NCI-H2171 (cell line): ENCODE measurements at places on chromosomes 1 and 21.
A peak's percentile ranks its signal among the peaks of the same experiment; 100 is the strongest.

- DNase-seq: no peak
These were observed 10.4 kb upstream of the PPT1 start for GRCh38 chr1:40107290-40107959.

- no peak for DNase-seq
These were observed 992 bp upstream of the SSX2IP start for GRCh38 chr1:84691122-84691783.

DNA sequence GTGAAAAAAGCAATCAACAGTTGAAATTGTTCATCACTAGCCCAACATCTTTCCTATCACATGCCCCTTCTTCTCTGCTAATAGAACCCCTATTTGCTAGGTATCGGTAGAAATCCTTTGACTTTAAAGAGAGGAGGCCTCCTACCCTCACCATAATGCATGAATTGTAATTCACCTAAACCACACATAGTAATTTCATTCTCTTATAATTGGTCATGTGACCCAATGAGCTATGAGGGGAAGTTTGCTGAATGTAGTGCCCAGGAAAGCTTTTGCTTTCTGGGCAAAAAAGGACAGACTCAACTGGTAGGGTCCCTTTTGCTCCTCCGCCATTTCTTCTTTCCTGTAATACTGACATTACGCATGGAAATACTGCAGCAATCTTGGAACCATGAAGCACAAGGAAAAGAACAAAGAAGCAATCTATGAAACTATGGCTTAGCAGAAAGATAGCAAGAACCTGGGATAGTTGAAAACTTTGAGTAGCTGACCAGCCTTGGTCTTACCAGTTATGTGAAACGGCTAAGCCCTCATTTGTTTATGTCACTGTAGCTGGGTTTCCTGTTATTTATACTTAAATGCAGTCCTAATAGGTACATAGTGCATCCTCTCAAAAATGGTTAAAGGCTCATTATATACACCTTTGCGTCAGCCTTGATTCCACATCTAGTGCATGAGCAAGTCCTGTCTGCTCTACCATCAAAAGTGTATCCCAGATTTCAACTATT lies 10.2 kb upstream of the CHI3L2 start:
- DNase-seq: no peak

GRCh38 chr1:47532921-47533792 lies 95.3 kb downstream of the FOXD2 start:
- peak; percentile 57 for DNase-seq

GRCh38 chr1:15966081-15966955 lies 9.6 kb downstream of the ZBTB17 start:
- no peak for DNase-seq

- no peak for DNase-seq
These were observed 170.9 kb downstream of the COL11A1 start for GRCh38 chr1:102937401-102937800.

DNA sequence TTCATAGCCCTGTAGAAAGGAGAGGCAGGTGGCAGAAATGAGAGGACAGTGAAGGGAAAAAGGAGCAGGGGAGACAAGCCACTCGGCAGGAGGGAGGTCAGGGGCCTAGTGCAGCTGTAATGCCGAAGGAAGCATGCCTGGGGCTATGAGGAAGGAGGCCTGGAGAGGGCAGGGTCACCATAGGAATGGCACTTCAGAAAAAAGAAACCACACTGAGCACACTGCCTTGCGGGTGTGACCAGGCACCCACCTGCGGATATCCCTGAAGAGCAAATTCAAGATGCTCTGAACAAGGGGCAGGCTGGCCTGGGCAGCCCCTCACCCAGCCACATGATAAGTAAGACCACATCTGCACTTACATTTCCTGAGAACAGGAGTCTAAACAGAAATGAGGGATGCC lies 104.7 kb downstream of the JAK1 start:
- DNase-seq: no peak

GRCh38 chr1:174768516-174768915 lies 231.2 kb upstream of the CACYBP start:
- no peak for DNase-seq

DNA sequence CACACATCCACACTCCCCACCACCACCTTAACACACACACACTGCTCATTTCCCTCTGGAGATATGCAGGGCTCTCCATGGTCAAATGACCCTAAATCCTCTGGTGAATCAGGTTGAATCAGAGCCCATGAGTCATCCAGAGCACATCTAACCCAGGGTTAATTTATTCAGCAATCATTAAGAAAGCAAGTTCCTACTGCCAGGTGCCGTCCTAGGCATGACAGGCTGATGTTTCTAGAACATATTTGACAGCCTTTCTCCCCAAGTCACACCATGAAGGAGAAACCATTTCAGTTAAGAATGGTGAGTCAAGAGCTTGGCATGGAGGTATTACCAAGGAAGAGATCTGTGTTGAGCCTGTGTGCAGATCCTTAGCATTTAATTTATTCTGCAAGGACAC lies 194.3 kb upstream of the CAMK1G start:
- DNase-seq: no peak

DNA sequence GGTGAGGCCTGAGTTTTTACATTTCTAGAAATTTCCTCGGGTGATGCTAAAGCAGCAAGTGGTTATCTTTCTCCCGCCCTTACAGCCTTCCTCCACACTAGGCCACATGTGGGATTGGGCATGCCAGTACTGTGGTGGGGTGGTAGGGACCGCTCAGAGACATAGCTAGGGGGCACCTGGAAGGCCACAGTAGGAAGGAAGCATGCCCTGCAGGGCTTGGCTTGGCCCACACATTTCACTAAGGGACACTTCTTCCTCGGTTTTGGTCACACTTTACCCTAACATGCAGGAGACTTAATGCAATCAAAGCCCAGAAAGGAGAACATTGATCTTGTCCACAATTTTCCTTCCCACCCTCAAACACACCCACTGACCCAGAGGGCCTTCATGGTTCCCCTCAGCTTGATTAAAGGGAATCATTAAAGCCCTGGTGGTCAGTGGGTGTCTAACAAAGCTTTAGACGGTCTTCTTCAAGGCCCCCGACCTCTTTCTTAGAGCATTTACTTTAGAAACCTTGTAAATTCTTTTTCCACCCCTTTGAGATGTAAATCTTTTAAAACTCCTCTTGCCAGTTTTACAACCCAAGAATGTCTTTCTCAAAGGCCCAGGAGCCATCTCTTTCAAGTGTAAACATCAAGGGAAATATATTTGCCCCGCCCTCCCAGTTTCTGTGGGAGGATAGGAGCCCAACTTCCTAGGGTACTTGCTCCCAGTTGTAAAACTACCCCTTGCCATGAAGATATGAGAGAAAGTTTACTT lies 246.4 kb upstream of the PTBP2 start:
- DNase-seq: no peak

DNA sequence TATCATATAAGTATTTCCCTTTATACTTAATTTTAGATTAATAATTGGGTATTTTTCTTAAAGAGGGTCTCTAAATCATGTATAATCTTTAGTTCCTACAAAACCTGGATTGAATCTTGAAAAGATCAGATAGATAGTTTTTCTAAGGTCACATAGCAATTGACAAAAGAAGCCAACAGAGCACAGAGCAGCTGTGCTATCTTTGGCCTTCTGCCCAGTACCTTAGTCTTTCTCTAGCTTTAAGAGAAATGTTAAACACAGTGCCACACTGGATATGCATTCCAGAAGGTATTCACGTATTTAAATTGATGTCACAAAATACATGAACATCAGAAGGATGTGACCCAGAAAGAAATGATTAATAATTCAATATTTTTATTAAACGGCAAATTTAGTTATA lies 86.8 kb downstream of the C21orf91 start:
- DNase-seq: peak; percentile 0

GRCh38 chr1:32339363-32339978 lies 3.4 kb upstream of the MARCKSL1 start:
- no peak for DNase-seq

DNA sequence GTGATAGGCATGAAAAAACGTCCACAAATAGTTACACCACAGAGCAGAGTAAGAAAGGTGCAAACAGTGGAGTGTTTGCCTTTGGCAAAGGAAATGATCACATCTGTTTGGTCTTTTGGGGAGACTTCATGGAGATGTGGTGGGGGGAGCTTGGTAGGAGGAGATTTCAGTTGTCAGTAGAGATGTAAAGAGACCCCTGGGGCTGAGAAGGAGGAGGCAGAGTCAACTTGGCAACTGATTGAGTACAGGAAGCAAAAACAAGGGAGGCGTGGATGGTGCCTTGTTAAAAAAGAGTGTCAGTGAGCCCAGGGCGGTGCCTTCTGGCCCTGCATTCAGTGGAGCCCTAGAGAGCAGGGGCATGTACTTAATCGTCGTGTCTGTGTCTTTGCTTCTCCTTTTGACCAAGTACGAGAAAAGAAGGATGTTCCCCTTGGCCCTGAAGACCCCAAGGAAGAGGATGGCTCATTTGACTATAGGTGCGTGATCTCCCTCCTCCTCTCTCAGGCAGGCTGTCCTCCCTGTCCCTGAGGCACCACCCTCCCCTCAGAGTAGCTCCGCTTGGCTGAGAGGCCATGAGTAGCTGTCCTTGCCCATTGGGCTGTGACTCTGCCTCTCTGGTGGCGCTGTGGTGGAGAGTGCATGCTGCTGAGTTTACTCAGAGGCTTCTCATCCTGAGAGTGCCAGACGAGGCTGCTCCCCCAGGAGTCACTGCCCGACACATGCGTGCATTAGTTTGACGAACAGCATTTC lies 30.4 kb upstream of the CNTN2 start:
- DNase-seq: no peak

DNA sequence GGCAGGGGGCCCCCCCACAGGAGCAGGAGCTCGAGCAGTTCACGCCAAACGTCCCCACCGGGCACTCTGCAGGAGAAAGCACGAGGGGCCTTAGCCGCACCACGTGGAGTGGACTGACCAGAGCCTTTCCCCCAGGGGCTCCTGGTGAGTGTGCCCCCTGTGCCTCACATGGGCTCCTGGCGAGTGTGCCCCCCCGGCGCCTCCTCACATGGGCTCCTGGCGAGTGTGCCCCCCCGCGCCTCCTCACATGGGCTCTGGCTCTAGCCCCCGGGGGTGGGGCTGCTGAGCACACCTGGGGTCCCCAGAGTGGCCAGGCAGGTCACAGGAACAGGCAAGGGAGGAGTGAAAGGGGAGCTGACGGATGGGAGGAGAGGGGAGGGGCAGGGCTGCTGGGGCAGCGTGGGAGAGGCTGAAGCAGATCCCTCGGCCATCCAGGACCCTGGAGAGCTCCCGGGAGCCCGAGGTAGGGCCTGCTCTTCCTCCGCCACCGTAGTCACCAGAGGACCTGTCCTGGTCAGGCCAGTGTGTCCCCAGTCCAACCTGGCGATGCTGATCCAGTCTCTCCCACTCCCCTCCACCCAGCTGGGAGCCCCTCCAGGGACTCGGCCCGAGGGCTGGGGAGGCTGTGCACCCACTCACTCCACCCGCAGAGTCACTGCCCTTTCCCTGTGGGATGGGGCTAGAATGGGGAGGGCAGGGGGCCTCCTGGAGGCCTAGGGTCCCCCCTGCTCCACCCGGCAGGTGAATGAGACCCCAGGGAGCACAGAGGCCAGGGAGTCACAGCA lies 47.6 kb downstream of the ARHGEF16 start:
- DNase-seq: no peak

DNA sequence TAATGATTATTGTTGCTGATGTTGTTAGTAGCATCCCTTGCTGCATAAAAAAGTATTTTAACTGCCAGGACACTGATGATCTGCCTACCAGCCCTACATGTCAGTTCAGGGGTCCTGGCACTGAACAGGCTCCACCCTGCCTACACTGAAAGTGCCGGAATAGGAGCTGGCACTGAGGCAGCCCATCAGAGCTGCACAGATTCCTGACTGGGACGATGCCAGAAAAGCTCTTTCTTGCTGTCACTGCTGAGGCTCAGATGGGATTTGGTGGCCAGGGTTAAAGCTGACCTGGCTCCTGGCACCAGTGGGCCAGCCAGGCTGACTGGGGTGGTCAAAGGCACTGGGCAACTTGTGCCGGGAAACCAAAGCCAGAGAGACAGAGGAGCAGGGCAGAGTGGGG lies 6.2 kb upstream of the DISP3 start:
- no peak for DNase-seq

- DNase-seq: no peak
These were observed 2.2 kb upstream of the PRDM2 start for GRCh38 chr1:13697738-13698137.

DNA sequence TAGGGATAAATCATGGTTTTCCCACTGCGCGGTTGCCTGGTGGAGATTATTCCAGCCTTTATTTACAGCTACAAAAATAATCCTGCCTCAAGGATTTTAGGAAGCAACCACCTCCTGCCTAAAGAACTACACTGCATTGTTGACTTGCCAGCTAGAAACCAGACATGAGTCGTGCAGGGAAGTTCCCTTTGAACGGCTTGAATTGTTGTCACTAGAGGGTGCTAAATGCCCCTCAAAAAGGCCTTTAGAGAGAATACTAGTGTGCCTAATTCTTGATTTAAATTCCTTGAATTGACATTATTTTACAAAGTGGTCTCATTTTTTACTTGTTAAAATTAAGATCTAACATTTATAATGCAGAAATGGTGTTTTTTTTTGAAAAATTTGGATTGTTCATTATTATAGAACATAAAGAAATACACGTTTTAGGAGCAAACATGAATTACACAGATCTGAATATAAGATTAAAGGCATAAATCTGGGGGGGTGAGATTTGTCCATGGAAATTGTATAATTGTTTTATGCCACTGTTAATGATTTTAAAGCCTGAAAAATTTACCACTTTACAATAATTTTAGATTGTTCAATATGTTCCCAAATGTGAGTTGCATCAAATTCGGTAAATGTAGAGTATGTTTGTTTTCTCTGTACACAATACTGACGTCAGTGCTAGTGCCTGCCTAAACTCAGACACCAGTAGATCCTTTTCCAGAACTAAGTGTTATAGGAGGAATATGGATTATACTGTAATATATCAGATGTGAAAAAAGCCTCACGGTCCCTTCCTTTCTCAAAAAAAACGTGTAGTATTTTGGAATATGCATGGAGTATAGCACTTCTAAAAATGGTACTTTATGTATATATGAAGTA lies 7.6 kb upstream of the ERG start:
- peak; percentile 7 for DNase-seq

DNA sequence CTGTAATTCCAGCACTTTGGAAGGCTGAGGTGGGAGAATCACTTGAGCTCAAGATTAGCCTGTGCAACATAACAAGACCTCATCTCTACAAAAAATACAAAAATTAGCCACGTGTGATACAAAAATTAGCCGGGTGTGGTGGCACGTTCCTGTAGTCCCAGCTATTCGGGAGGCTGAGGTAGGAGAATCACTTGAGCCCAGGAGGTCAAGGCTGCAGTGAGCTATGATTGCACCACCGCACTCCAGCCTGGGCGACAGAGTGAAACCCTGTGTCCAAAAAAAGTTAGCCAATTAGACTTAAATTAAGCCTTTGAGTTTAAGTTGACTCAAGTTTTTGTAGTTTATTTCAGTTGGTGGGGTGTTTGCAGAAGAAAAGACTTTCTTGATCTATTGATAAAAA lies 11.8 kb downstream of the CXADR start:
- DNase-seq: no peak

- no peak for DNase-seq
These were observed 240.5 kb downstream of the RPS6KC1 start for GRCh38 chr1:213291526-213291925.

- no peak for DNase-seq
These were observed 107.0 kb upstream of the TSPAN2 start for GRCh38 chr1:115196296-115196695.

DNA sequence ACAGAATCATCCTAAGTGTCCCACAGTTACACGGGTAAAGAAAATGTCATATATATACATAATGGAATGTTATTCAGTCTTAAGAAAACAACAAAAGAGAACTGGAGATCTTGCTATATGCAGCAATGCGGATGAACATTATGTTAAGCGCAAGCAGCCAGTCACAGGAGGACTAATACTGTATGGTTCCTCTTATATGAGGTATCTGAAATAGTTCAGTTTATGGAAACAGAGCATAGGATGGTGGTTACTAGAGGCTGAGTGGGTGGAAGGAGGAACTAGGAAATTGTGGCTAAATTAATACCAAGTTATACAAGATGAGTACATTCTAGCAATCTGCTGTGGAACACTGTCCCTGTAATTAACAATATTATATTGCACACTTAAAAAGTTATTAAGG lies 834.3 kb downstream of the KCNT2 start:
- DNase-seq: no peak
